Stimulated activated CD4-positive, alpha-beta T cell treated with anti-CD3 and anti-CD28 coated beads, Interleukin-4, amount 100 ng/mL, for 24 hours (primary cell): ENCODE measurements at places on chromosomes 4 and X.
A peak's percentile ranks its signal among the peaks of the same experiment; 100 is the strongest.

- peak; percentile 42 for DNase-seq
Measured at GRCh38 chr4:121370729-121371325, 10.0 kb downstream of the QRFPR start.

GRCh38 chrX:66200050-66200664, 36.1 kb downstream of the HEPH start:
- DNase-seq = no peak

DNA sequence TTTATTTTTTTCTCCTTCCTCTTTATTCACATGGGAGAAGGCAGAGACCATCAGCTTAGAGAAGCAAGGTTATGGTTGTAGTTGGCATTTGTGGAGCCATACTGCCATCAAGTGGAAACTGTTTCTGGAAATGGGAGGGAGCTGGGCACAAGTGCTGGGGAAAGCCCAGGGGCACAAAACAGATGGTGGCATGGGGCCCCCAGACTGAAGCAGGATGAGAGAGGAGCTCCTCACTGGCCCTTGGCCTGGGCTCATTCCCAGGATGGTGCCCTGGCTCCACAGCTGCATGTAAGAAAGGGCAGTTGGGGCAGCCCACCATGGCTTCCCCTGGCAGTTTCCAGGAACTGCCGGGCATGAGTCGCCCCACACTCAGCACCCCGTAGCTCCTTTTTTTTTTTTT, 59.2 kb downstream of the NBDY start:
- DNase-seq = no peak

GRCh38 chr4:185238750-185239149, 29.4 kb downstream of the SNX25 start:
- no peak for DNase-seq

DNA sequence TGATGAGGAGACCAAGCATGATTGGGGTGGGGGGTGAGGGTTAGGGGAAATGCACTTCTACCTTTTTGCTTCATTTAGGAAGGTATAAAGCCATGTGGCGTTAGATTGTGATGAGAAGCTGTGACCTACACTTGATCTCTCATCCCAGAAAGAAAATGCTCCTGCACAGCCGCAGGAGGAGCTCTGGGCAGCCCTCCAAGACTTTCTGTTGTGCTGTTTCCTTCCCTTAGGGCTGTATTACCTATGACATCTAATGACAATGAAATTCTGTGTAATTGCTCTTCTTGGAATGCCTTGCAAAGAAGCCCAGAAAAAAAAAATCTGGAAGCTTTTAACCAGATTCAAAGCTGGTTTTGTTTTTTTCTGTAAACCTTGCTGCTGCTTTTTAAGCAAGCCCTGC, 13.4 kb downstream of the PRPS2 start:
- no peak for DNase-seq

GRCh38 chrX:119427024-119427794, 28.1 kb downstream of the SLC25A43 start:
- DNase-seq = no peak

DNA sequence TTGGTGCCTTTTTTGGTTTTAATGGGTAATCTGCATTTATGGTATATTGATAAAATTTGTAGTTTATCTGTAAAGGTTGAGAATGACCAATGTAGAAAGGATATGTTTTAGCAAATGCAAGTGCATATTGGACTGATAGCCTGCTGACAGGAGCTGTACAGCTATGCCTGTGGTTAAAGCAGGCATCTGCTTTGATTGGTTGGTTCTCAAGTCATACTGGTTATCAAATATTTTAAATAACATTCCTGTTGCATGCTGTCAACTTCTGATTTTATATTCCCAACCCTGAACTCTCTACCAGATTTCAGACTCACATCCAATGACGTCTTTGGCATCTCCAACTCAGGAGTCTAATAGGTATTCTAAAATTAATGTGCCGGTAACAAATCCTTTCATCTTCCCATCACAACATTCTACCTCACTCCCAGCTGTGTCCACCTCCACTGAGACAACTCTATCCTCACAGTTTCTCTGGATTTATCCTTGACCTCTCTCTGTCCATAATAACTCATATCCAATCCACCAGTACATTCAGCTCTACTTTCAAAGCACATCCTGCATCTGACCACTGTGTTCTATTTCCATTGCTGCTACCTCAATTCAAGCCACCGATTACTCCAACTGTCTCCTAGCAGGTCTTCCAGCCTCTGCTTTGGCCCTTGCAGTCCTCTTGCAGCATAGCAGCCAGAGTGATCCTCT, 125.7 kb downstream of the CAMK2D start:
- DNase-seq = no peak

- DNase-seq = no peak
Measured at GRCh38 chr4:169925678-169926077, 100.5 kb downstream of the MFAP3L start.

- DNase-seq = peak; percentile 69
Measured at GRCh38 chrX:118495958-118496762, 545 bp downstream of the DOCK11 start.

DNA sequence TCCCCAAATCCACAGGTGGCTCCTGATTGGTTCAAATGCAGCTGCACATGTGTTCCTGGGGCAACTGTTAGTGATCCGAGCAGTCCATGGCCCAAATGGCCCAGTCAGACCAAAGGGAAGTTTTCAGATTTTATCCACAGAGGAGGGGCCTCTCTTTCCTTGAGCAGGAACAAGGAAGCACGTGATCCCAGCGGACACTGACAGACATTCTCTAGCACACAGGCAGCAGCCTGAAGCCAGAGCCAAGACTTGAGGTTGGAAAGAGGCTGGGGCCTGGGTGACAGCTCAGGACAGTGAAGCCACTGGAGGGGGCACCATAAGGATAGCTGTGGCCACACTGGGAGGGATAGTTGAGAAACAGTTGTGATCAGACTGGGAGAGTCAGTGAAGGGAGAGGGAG, 3.5 kb upstream of the ZFP92 start:
- DNase-seq = no peak

- no peak for DNase-seq
Measured at GRCh38 chr4:69731241-69731640, 29.2 kb downstream of the SULT1B1 start.
